ENCODE measurements at places on chromosomes 2 and 18. TPM values are rescaled to one million over a fixed set of nuclear protein-coding genes. Genes with fewer than 3 reads are reported as not detected.

DNA sequence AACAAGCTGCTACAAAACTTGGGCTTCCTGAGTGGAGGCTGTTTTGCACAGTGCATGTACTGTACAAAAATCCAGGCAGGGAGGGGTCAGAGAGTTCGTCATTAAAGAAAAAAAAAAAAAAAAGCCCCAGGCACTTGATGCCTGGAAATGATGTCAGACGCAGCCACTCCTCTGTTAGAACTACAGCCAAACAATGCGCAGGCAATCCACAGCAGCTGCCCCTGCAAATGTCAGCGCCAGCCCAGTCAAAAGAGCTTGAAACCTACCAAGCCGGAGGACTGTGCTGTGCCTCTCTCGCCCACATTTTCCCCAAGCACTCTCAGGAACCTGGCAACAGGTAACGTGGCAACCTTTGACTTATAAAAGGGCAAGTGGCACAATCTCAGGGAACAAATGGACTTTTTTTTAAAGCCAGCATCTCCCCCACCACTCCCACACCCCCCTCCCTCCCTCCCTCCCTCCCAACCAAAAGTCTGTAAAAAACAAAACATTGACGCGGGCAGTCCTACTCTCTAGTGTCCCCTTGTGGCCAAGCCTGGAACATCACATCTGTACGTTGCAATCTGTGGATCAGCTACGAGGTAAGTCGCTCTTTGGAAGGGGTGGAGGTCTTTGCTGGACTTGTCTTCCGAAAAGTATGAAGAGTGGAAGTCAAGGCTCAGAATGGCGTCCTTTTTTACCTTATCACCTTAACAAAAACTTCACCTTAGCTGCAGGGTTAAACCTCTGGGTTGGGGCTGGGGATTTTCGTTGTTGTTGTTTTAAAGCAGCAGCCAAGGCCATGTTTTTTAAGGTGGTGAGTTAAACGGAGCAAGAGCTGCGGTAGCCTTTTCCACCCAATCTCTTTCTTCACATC, 144.2 kb downstream of the TGIF1 start:
- peak; percentile 95 for DNase-seq
- no peaks in the 10 kb centered on the region for H3K36me3 ChIP-seq
- no peaks in the 10 kb centered on the region for H3K27me3 ChIP-seq
- peak overlapping the region; percentile 46 for H3K4me3 ChIP-seq

DNA sequence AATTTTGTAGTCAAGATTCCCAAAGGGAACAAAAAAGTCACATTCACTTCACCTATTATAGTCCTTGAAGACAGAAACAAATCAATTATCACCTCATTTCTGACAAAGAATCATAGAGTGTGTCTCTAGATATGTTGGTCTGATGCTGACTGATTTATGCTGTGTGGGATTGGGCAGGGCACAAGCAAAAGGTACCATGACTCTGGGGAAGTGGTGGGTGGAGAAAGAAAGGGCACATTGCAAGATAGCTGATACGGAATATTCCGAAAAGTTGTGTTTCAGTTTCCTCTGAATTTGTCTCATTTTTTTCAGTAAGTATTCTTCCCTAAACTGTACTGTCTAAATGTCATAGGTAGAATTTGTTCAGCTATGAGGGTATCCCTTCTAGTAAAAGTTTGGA, 268.0 kb downstream of the MREG start:
- no peak for DNase-seq
- no peak overlapping the region for H3K4me3 ChIP-seq
- H3K36me3 ChIP-seq: no peaks in the 10 kb centered on the region

DNA sequence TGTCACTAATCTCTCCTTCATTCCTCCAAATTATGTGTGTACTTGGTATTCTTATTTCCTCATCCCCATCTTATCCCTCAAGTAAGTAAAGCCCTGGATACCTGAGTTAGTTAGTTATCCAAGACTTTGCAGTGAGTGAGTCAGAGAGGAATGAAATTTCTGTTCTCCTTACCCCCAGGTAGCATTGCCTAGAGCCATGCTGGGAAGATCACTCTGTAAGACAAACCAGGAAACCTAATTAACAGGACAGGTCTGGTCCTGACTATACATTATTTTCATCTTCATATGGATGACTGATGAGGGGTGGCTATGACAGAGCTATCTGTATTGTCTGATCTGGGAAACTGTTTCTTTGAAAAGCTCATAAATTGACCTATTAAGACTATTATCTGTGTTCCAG, 55.0 kb upstream of the ITGA6 start:
- H3K4me1 ChIP-seq: no peaks in the 10 kb centered on the region
- no peak for DNase-seq
- H3K27me3 ChIP-seq: no peaks in the 10 kb centered on the region
- H3K4me3 ChIP-seq: no peak overlapping the region

- no peaks in the 10 kb centered on the region for H3K27me3 ChIP-seq
- no peaks in the 10 kb centered on the region for H3K36me3 ChIP-seq
- DNase-seq: no peak
- H3K27ac ChIP-seq: no peak overlapping the region
These were observed 78.2 kb downstream of the MYL12B start for GRCh38 chr18:3340015-3340681.

- DNase-seq: no peak
- no peaks in the 10 kb centered on the region for H3K27me3 ChIP-seq
- H3K4me1 ChIP-seq: no peaks in the 10 kb centered on the region
- H3K27ac ChIP-seq: no peak overlapping the region
- no peak overlapping the region for H3K4me3 ChIP-seq
- H3K36me3 ChIP-seq: no peaks in the 10 kb centered on the region
These were observed 108.6 kb upstream of the CCDC150 start for GRCh38 chr2:196530910-196531309.

GRCh38 chr2:24021122-24021998, 11.5 kb downstream of the MFSD2B start:
- H3K27ac ChIP-seq: no peak overlapping the region
- DNase-seq: no peak
- H3K27me3 ChIP-seq: no peaks in the 10 kb centered on the region
- no peaks in the 10 kb centered on the region for H3K36me3 ChIP-seq

DNA sequence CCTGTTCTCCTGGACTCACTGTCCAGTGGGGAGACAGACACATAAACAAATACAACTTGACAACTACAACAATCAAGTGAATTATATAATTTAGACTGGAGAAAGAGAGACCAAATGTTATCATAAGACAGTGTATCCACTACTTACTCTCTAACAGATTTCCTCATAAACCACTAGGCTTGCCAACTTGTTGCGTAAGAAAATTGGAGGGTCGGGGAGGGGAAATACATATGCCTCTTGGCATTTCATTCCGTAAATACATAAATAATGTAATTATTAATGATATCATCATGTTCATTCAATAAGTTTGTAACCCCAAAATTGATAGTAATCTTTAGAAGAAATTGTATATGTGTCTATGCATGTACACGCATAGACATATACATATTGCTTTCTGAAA, 14.9 kb downstream of the RAB6D start:
- H3K27ac ChIP-seq: no peak overlapping the region
- H3K36me3 ChIP-seq: no peaks in the 10 kb centered on the region
- DNase-seq: no peak
- peaks cover 11% of the 10 kb centered on the region for H3K27me3 ChIP-seq
- no peak overlapping the region for H3K4me3 ChIP-seq

GRCh38 chr18:52617931-52618330, 277.9 kb downstream of the DCC start:
- H3K4me3 ChIP-seq: no peak overlapping the region
- H3K27ac ChIP-seq: no peak overlapping the region
- H3K27me3 ChIP-seq: no peaks in the 10 kb centered on the region
- no peaks in the 10 kb centered on the region for H3K36me3 ChIP-seq
- no peaks in the 10 kb centered on the region for H3K4me1 ChIP-seq

- DNase-seq: no peak
- no peak overlapping the region for H3K4me3 ChIP-seq
- H3K4me1 ChIP-seq: no peaks in the 10 kb centered on the region
- no peaks in the 10 kb centered on the region for H3K27me3 ChIP-seq
- H3K36me3 ChIP-seq: no peaks in the 10 kb centered on the region
These were observed 998.0 kb upstream of the FANCL start for GRCh38 chr2:59239146-59239545.

DNA sequence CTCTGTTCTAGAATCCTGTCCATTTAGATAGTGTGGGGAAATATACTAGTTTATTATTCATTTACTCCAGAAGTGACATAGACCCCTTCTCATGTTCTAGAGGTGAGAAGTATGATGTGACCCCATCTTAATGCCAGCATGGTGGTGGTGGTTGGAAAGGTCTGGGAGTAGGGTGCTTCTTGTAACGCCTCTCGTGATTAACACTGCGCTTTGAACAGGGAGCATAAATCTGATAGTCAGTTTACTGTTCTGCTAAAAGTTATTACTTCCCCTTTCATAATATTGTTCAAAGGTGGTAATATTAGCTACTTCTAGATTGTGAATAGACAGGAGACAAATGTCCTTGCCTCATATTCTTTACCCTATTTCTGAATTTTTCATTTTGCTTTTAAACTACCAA, 35.6 kb downstream of the EHBP1 start:
- no peak overlapping the region for H3K27ac ChIP-seq
- no peaks in the 10 kb centered on the region for H3K27me3 ChIP-seq
- peaks cover 85% of the 10 kb centered on the region for H3K4me1 ChIP-seq

DNA sequence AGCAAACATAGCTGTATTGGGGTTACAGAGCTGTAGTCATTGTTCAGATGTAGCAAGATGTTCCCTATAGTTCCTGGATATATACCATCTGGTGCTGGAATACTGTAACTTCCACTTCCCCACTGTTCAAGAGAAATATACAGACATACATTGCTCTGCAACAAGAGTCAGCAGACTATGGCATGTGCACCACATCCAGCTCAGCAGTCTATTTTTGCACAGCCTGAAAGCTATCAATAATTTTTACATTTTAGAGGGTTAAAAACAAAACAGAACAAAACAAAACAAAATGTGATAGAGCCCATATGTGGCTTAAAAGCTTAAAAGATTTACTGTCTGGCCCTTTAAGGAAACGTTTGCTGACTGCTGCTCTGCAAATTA, 31.8 kb upstream of the VIT start:
- no peaks in the 10 kb centered on the region for H3K36me3 ChIP-seq
- no peaks in the 10 kb centered on the region for H3K27me3 ChIP-seq
- H3K4me3 ChIP-seq: no peak overlapping the region
- no peak for DNase-seq

PIK3C3 gene
- 28.2 TPM for polyA plus RNA-seq

GDF7 gene
- polyA plus RNA-seq: under 0.01 TPM

ZCCHC2 gene
- 9.2 TPM for polyA plus RNA-seq

CD28 gene
- polyA plus RNA-seq: 6.2 TPM

INHA gene
- polyA plus RNA-seq: 0.31 TPM

SCN2A gene
- polyA plus RNA-seq: under 0.01 TPM

Data from sigmoid colon (tissue), 7 donors.